Sigmoid colon (tissue), 7 donors: ENCODE measurements at places on chromosomes 11 and 22. TPM values are rescaled to one million over a fixed set of nuclear protein-coding genes. Genes with fewer than 3 reads are reported as not detected.

The LARGE2 gene
- not detected for total RNA-seq

The SOX6 gene
- total RNA-seq = 6.1 TPM

- DNase-seq = peak; percentile 83
These were observed at the start of gene RIN1 for GRCh38 chr11:66336234-66337102. TSS of gene RIN1 (minus strand) at chr11:66336434. CDS start at chr11:66336402, 32 bp downstream.

DNA sequence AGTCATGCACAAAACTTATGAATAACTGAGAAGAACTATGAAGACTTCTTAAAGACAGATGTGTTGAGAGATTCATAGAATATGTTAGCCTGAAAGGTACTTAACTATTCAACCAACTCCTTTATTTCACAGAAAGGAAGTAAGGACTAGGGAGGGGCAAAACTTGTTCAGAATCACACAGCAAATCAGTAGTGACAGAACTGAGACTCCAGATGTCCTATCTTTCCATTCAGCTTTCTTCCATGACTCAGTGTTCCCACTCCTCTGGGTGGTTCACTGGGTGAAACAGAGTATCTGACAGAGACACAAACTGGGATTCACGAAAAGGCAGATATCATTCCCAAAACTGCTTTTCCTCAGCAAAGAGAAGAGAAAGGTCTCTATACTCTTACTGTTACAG is 1053.3 kb downstream of the DLG2 start:
- DNase-seq = no peak

- DNase-seq = no peak
These were observed 136.0 kb downstream of the CACNA1I start for GRCh38 chr22:39706376-39707140.

- no peak for DNase-seq
These were observed 316.8 kb upstream of the CNTN5 start for GRCh38 chr11:98703779-98704556.

- DNase-seq = no peak
These were observed 418.8 kb downstream of the TMEM135 start for GRCh38 chr11:87456499-87456898.
